Fibroblast of skin of right biceps (primary cell): ENCODE measurements at places on chromosomes 16 and 17.
A peak's percentile ranks its signal among the peaks of the same experiment; 100 is the strongest.

GRCh38 chr17:8861495-8862181 is 5.8 kb downstream of the PIK3R6 start:
- DNase-seq: no peak

DNA sequence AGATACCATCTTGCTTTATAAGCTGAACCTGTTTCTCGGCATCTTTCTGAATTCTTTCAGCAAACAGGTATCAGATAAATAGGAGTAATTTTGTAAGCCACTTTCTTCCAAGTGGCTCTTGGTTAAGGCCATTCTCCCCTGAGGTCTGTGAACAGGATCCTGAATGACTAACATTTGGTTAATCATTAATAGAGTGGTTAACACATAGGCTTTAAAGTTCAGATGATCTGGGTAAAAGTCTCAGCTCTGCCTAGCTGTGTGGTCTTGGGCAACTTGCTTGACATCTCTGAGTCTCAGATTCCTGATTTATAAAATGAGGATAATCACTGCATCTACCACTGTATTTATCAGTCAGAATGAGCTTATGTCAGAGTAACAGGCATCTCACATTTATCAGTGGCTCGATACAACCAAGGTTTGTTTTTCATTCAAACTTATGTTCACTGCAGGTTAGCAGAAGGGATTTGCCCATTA is 44.4 kb upstream of the ANKFN1 start:
- DNase-seq: no peak

DNA sequence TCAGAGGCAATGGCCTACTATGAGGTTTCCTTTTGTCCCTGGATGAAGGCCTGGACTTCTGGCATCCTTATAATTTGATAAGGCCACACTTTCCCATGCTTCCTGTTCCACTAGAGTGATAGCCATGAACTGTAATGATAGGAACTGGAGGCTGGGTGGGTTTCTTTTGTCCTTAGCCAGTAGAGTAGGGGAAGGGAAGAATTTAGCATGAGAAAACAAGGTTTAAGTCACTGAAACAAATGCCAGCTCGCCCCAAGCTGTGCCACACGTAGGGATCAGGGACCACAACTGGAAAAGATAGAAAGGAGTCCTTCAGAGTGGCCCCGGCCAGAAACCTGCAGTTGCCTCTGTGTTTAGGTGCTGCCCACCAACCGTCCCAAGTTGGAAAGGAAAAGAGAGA is 80.9 kb upstream of the C17orf78 start:
- DNase-seq: no peak

- DNase-seq: peak; percentile 54
These were observed 41.0 kb downstream of the TADA2A start for GRCh38 chr17:37447641-37448040.

DNA sequence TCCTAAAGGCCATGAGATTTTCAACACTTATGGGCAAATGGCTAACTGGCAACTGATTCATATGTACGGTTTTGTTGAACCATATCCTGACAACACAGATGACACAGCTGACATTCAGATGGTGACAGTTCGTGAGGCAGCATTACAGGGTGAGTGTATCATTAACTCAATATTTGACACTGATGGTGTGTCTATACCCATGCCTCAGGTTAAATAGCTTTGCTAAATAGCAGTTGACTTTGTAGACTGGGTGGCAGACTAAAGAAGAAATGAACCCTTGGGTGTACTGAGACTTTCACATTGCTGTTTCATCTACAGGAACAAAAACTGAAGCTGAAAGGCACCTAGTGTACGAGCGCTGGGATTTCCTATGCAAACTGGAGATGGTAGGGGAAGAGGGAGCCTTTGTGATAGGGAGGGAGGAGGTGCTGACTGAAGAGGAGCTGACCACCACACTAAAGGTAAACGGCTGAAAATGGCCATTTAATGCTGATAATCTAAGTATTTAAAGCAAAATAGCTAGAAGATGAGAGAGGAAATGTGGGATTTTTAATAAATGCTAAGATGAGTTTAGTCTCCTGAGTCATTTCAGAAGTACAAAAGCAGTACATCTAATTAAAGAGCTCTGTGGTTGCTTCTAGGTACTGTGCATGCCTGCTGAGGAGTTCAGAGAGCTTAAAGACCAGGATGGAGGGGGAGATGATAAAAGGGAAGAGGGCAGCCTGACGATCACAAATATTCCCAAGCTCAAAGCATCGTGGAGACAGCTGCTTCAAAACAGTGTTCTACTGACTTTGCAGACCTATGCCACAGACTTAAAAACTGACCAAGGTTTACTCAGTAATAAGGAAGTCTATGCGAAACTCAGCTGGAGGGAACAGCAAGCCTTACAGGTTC is 3.0 kb downstream of the SETD6 start:
- DNase-seq: no peak

- no peak for DNase-seq
These were observed 6.0 kb downstream of the SYNGR2 start for GRCh38 chr17:78174346-78174869.

DNA sequence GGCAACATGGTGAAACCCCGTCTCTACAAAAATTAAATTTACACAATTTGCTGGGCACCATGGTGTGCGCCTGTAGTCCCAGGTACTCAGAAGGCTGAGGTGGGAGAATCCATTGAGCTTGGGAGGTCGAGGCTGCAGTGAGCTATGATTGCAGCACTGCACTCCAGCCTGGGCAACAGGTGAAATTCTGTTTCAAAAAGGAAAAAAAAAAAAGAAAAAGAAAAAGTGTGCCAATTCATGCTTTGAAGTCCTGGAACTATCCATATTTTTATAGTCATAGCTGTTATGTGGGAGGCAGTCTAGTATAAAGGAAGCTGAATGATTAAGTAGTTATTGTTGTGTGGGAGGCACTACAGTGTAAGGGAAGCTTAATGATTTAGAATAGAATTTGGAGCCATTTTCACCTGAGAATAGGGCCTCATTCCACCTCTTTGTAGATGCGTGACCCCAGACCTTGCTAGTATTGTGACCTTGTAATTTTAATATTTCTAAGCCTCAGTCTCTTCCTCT is 31.6 kb downstream of the IQCK start:
- no peak for DNase-seq

GRCh38 chr17:2647957-2648356 is 54.5 kb downstream of the PAFAH1B1 start:
- no peak for DNase-seq

DNA sequence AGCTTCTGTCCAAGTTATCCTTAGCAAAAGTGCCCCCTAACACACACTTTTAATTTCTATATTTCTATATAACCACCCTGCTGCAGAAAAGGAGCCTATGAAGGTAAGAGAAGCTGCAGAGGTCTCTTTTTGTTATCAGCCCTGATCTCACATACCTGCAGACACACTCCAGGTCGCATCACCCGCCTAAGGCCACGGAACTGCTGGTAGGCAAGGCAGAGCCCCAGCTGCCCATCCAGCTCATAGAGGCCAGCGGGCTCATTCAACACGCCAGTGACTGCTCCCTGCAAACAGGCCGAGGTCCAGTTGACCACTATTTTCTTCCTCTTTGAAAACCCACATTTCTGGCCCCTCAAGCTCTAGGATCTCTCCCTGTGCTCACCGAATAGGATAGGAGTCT is 12.2 kb downstream of the CTC1 start:
- no peak for DNase-seq

- DNase-seq: peak; percentile 69
These were observed 14.0 kb downstream of the SOX9 start for GRCh38 chr17:72134608-72135394.

- no peak for DNase-seq
These were observed 23.6 kb upstream of the ZNF750 start for GRCh38 chr17:82863383-82863940.

- DNase-seq: no peak
These were observed 17.8 kb downstream of the SPECC1 start for GRCh38 chr17:20026960-20027359.

- no peak for DNase-seq
These were observed 310.7 kb upstream of the PMFBP1 start for GRCh38 chr16:72482695-72483094.

DNA sequence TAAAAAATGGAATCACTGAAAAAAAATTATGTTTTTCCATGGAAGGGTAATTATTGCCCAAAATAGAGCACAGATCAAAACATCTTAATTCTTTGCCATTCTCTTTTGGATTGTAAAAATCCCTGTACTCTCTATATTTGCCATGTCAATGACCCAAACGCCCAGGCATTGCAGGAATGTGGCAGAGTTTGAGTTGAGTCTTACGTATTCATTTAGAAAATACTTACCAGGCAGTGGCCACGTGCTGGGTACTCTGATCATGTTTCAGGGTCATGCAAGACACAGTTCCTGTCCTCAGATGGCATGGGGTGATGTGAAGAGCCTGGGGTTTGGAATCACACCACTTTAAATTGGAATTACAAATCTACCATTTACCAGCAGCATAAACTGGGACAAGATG is 267.7 kb downstream of the ABCC12 start:
- DNase-seq: peak; percentile 54

GRCh38 chr16:88315543-88316105 is 67.1 kb upstream of the ZNF469 start:
- peak; percentile 79 for DNase-seq

- peak; percentile 41 for DNase-seq
These were observed 166.2 kb upstream of the KCNJ16 start for GRCh38 chr17:69908626-69909368.

DNA sequence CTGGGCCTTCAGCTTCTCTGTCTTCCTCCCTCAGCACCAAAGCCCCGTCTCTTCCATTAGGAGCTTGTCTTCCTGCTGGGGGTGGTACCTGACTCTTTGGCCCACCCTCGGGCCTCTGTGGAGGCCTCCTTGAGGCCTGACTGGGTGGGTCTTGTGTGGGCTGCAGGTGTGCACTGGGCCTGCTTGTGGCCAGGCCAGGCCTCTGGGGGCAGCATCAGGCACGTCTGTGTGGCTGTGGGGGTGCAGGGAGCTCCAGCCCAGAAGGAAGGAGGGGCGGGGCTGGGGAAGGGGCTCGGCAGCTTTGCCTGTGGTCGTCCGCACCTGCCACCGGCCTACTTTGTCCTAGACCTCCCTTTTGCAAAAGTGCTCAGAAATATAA is 7.0 kb downstream of the PIGQ start:
- DNase-seq: no peak

DNA sequence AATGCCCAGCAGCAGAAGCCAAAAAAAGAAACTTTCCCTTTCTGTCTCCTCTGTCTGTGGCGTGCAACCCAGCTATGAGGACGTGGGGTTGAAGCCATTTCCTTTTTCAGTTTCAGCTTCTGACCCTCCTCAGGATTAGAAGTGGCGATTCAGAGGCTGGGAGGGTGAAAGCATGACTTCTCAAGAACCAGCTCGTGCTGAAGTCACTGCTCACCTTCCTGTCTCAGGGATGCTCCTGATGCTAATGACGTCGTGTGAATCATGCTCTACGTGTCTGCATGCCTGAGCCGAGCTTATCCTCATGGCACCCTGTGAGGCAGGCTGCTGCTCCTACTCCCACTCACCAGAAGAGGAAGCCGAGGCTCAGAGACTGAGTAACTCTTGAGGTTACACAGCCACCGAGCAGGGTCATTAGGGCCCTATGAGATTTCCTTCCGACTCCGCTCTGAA is 5.7 kb upstream of the LPO start:
- peak; percentile 90 for DNase-seq

GRCh38 chr17:80892019-80892855 is 99.4 kb upstream of the CHMP6 start:
- peak; percentile 99 for DNase-seq

DNA sequence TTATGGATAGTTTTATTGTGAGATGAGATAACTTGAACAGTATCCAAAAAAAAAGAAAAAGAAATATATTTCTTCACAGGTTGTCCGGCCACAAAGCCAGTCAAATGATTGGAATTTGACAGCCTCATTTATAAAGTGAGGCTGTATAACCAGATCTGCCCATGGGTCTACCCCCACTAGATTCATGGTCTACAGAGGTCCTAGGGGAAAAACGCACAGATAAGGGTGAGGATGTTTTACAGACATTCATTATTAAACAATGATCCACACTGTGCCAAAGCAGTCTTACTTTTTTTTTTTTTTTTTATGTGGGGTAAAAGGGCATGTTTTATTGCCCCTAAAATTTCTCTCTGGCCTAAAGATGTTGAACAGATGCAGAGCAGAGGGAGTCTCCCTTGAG is 1503.0 kb upstream of the CDH8 start:
- peak; percentile 28 for DNase-seq

DNA sequence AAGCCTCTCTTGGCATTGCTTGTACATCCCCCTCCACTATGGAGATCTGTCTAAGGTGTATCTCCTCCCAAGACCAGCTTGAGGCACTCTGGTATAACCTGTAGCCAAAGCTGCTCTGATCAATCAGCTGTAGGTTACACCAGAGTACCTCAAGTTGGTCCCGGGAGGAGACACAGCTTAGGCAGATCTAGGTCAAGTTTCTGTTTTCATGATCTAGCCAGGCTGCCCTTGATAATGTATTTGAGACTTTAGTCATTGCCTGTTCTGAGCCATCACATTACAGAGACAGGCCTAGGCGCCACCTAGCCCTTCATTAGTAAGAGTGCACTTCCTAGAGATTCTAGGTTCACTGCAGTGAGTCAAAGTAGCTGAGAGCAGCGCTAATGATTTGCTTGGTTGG is 31.4 kb downstream of the ASGR1 start:
- DNase-seq: no peak

DNA sequence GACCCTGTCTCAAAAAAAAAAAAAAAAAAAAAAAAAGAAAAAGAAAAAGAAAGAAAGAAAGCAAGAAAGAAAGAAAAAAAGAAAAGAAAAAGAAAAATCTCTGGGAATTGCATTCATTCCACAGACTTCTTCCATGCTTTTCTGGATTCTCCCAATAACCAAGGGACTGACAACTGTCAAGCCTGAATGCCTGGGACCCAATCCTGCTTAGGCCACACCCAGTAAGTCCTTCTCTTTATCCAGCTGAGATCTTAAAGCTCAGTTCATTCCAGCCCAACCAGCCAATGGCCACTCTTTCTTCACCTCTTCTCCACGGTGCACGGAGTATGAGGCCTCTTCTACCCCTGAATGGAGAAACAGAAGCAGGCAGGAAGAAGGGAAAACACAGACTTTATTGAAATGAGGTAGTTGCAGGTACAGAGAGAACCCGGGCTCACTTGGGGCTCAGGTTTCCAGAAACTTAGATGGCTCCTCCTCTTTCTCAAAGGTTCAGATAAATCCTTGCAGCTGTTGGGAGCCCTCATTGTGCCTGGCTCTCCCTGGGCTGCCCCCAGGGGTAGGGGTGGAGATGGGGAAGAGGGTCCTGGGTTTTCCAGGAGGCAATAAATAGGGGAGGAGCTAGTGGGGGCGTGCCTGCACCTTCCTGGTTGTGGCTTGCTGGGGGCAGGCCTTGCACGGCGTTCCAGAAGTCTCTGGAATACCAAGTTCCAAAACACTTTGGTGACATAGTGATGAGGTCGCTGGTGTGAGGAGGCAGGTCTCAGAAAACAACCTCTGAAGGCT is 2.5 kb downstream of the HOXB1 start:
- DNase-seq: no peak
